ENCODE measurements at places on chromosomes 12 and 14.
A peak's percentile ranks its signal among the peaks of the same experiment; 100 is the strongest.

- no peak for DNase-seq
These were observed 11.5 kb upstream of the POC1B start for GRCh38 chr12:89537389-89537788.

GRCh38 chr12:118548887-118549509 lies 172.6 kb downstream of the SUDS3 start:
- no peak for DNase-seq

GRCh38 chr12:65606008-65606766 lies 218.1 kb upstream of the HMGA2 start:
- no peak for DNase-seq

GRCh38 chr14:74217672-74218448 lies 21.4 kb upstream of the VSX2 start:
- peak; percentile 93 for DNase-seq

GRCh38 chr12:50059440-50060119 lies 2.2 kb downstream of the ASIC1 start:
- DNase-seq = no peak

- no peak for DNase-seq
These were observed 68.4 kb upstream of the DLK1 start for GRCh38 chr14:100658181-100658886.

DNA sequence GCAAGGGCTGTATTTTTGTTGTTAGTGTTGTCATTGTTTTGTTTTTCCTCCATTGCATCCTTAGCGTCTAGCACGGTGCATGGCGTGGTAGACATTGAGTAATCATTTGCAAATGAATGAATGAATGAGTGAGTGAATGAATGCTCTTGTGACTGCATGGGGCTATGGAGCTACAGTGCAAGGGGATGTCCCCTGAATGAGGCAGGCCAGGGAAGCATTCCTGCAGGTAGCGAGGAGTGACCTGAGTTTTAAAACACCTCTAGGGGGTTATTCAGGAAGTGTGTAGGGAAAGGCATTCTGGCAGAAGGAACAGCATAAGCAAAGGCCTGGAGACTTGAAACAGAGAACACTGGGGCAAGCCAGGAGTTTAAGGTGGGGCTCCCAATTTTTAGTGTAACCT lies 16.9 kb downstream of the MYL2 start:
- DNase-seq = no peak

DNA sequence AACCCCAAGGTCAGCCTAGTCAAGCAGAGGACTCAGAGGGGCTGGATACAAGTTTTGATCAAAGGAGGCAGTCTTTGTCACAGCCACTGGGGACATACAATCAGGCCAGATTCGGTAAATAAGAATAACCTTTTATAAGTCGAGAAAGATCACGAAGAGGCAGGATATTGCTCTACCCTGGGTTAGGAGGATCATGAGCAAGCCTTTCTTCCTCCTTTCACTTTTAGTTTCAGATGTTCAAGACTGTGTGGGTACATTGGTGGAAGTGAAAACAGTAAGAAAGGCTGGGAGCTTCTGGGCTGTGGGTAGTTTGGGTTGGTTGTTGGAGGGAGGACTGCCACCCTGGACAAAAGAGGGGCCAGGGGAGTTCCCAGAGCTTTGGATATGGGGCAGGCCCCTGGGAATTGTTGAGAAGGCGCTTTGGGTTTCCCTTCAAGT lies 127.7 kb downstream of the SNAPC1 start:
- peak; percentile 66 for DNase-seq

DNA sequence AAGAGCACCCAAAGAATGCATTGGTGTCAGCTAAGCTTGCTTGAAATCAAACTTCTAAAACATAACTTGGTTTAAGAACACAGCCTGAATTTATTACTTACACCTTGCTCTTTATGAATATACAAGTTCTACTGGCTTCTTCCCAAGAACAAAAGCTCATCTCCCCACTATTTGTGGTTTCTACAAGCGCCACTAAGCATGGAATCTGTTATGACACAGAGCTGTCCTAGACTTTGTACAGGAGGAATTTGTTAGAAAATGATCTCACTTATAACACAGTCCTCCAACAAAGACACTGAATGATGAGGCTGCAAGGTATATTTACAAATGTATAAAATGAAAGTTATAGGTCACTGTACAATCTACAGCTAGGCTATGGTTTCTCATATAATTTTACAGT lies 452.1 kb downstream of the BCAT1 start:
- no peak for DNase-seq

DNA sequence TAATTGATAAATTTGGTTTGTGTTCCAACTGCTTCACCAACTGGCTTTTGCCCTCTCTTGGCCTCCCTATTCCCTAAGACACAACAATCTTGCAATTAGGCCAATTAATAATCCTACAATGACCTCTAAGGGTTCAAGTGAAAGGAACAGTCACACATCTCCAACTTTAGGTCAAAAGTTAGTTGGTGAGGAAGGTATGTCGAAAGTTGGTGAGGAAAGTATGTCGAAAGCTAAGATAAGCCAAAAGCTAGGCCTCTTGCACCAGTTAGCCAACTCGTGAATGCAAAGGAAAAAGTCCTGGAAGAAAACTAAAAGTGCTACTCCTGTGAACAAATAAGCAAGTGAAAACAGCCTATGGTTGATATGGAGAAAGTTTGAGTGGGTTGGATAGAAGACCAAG lies 32.6 kb downstream of the EGLN3 start:
- DNase-seq = no peak

DNA sequence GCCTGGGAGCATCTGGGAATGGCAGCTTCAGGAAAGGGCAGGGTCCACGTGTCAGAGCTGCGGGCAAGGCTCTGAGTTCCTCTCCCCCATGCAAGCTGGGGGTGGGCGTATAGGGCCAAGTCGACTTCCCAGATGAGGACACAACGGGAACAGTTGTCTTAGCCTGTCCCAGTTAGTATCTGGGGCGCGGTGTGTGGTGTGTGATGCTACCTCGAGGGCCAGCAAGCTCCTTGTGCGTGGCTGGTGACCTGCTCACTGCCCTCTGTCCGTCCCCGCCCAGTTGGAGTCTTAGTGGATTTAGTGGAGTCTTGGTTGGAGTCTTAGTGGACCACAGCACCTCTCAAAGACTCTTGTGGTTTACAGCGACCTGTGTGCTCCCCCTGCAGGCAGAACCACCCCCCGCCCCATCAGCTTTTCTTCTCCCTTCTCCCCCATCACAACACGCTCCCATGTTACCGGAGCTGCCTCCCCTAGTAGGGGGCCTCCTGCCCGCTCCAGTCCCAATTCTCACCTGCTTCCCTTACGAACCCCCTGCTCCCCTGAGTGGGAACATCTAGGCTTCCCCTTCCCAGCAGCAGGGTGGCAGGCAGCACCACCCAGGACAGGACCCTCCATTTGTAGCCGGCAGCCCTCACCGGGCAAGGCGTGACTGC lies 8.7 kb downstream of the ASPG start:
- no peak for DNase-seq

- no peak for DNase-seq
These were observed 149.1 kb downstream of the KICS2 start for GRCh38 chr12:64072916-64073575.

DNA sequence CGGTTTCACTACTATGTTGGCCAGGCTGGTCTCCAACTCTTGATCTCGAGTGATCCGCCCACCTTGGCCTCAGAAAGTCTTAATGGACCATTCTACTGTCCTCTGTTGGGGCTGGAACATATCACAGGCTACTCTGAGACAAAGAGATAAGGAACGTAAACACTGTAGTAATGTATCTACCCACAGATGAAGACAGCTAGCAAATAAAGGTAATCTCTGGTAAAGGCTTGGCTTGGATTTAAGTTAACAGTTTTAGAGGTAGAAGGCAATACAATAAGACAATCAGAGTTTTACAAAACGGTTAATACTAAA lies 44.6 kb upstream of the ISM2 start:
- DNase-seq = no peak

GRCh38 chr14:88270776-88271175 lies 52.3 kb downstream of the KCNK10 start:
- no peak for DNase-seq

- DNase-seq = no peak
These were observed 334.5 kb upstream of the SEL1L start for GRCh38 chr14:81868172-81868571.

DNA sequence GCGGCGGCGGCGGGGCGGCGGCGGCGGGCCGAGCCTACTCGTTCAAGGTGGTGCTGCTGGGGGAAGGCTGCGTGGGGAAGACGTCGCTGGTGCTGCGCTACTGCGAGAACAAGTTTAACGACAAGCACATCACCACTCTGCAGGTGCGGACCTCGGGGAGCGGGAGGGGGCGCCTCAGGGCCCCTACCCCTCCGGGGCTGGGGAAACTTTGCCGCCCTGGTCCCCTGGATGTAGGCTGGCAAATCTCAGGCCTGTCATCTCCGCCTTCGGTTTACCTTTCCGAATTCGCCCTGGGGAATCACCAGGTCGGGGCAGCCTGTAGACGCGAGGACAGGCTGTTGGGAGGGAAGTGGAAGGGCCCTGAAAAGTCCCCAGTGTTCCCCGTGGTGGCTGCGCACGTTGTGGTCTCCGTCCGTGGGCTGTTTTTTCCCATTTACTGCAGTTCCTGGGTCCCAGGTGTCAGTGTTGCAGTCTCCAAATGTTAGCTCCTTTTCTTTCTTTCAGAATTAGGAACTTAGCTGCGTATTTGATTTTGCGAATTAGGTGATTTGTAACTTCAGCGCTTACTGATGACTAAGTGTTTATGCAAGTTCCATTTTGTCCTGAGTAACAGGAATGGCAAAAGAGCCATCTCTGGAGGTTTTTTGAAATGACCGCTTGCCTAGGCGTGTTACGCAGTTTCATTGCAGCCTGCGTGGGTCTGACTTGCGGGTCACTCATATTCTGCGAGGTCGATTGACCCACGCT lies 656 bp downstream of the RAB21 start:
- peak; percentile 73 for DNase-seq

DNA sequence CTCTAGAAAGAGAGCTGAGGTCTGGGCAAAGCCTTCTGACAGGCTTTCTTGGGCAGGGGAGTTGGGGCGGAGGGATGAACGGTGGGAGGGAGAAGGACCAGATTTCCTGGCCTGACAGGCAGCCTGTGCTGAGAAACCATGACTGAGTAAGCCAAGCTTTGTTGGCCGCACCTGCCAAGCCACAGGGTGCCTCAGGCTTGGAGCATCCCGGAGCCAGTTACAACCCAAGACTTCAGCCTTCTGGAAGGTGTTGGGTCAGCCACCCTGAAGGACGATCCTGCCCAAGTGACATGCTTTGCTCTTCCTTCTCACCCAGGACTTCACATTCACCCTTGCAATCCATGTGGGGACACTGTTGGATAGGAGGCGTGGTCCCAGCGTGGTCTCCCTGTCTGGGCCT lies 21.0 kb upstream of the AQP2 start:
- DNase-seq = no peak

DNA sequence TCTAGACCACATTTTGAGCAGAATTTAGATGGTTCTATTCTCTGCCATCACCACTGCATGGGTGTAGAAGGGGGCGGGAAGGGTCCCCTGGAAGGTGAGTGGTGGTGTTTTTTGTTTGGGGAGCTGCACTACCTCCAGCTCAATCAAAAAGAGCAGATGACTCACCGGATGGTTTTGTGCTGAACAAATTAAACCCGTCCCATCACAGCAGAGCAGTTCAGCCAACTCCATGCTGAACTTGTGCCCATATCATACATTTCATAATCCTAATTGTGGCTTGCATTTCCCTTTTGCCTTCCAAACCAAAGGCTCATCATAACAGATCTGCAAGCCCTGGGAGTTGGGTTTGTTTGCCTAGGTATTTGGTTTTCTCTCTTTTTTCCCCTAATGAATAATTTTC lies 53.0 kb upstream of the RPH3A start:
- no peak for DNase-seq

DNA sequence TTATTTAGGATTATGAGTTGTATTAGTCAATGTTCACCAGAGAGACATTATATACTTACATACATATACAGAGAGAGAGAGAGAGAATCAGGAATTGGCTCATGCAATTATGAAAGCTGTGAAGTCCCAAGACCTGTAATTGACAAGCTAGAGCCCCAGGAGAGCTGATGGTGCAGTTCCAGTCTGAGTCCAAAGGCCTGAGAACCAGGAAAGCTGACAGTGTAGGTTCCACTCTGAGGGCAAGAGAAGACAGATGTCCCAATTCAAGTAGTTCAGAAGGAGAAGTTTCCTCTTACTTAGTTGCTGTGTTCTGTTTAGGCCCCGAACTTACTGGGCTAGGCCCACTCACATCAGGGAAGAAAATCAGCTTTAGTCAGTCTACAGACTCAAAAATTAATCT lies 76.4 kb upstream of the FICD start:
- DNase-seq = no peak

GRCh38 chr12:53803703-53804102 lies 51.9 kb upstream of the CISTR start:
- no peak for DNase-seq

DNA sequence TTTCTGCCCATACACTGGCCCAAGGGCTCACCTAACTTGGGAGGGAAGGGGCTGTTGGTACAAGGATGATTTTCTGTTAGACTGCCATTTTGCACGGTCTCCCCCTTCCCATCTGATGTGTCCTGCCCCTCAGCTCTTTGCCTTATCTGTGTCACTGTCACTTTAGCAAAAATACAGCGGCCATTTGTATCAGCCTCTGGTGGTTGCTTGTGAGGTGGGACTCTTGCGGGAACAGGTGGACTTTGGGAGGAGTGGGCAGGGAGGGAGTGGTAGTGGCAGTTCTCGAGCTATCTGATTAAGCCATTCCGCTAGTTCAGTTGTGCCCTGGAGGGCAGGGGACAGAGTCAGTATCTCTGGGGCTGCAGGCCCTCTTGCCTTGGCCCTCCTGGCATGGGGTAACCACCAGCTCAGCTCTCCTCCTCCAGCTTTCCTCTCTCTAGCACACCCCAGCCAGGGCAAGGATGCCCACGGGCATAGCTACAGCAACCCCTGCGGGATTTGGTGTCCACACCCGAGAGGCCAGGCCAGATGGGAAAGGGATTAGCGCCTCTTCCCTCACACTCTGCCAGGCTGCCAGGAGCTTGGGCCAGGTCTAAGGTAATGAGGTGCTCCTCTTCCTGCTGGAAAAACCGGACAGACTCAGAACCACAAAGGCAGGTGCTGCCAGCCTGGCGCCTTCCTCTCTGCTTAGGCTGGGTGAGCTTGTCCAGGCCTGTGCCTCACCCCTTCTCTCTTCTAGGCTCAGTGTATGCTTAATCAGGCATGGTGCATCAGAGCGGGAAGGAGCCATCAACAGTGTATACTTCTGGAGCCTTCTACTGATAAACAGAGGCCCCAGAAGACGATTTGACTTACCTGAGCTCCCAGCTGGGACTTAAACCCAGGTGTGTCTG lies 8.7 kb downstream of the SLC48A1 start:
- no peak for DNase-seq

GRCh38 chr12:95473231-95473883 lies 595 bp upstream of the METAP2 start:
- peak; percentile 56 for DNase-seq

- DNase-seq = no peak
These were observed 153.2 kb upstream of the ABCD2 start for GRCh38 chr12:39772821-39773259.

DNA sequence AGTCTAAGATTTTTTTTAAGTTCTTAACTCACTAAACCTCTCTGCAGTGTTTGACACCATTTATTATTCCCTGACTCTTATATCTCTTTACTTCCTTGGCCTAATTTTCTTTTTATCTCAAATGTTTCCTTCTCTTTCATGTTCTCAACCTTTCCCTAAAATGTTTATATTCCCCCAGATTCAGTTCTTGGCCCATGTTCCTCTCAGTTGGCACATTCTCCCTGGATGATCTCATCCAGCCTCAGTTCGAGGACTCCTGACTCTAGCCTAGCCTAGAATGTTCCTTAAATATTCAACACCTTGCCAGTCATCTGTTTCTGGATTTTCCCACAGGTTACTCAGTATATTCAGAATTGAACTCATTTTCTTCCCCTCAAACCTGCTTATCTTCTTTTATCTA lies 81.3 kb downstream of the SCN8A start:
- DNase-seq = no peak

Data from GM13976 (cell line).